ENCODE measurements at places on chromosomes 7 and 10.

- no peak for DNase-seq
These were observed 161.1 kb downstream of the GRM8 start for GRCh38 chr7:127091620-127092019.

DNA sequence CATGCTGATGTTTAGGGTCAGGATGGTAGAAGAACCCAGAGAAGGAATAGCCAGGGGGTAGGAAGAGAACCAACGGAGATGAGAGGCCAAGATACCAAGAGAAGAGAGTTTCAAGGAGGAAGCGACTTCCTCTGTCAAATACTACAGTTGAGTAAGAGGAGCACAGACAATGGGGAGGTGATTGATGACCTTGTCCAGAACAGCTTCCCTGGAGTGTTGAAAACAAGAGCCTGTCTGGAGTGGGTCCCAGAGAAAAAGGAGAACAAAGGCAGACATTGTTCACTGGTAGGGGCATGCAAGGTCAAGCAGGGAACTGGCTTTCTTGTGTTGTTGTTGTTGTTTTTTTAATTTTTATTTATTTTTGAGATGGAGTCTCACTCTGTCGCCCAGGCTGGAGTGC, 9.6 kb upstream of the TRIM56 start:
- no peak for DNase-seq

DNA sequence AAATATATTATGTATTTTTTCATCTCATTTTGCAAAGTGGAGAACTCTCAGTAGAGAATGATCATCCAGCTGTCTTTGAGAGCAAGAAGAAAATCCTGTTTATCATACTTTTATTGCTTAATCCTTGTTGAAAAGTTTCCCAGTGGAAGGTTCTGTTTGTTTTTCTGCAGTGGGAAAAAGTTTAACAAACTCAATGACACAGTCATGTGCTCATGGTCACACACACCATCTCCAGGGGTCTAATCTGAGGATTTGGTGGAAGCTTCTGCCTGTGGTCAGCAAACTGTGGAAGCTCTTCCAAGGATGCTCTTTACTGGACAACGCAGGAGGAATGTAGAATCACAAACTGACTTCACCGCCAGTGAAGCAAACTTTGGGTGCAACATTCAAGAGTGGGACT, 1003.9 kb downstream of the SORCS3 start:
- no peak for DNase-seq

GRCh38 chr7:73341877-73342276, 13.9 kb downstream of the FKBP6 start:
- DNase-seq, result peak; percentile 80

- DNase-seq, result no peak
These were observed 8.3 kb downstream of the AEBP1 start for GRCh38 chr7:44112231-44112996.

GRCh38 chr10:18684416-18684815, 25.2 kb downstream of the ARL5B start:
- DNase-seq, result no peak

DNA sequence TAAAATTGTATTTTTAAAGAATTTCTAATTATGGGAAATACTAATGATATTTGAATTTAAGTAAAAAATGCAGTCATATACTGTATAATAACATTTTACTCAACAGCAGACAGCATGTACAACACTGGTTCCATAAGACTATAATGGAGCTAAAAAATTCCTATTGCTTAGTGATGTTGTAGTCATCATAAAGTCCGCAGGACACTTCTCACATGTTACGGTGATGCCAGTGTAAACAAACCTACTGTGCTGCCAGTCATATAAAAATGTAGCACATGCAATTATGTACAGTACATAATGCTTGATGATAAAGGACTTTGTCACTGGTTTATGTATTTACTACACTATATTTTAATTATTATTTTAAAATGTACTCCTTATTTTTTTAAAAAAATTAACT, 629.3 kb downstream of the IPMK start:
- no peak for DNase-seq

DNA sequence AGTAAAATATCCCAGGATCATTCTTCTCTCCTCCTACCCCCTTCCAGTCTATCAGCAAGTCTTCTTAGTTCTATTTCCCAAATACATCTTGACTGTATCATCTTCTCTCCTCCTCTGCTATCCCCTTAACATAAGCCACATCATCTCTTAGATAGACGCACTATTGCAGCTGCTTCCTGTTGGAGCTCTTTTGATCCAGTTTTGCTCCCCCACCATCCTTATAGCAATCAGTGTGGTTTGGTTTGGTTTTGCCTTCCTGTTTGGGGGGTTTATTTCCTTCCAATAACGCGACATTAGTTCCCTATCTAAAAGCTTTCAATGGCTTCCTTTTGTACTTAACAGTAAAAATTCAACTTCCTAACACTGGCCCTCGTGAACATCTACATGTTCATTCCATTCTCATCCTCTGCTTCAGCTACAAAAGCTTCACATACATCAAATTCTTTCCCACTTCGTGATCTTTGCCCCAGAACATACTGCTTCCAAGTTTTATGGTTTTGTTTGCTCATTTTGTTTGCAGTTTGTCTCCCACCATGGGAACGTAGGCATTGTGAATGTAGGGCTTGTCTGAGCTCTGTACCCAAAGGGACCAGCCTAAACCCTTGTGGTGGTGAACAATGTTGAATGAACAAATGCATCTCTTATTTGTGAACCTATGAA, 33.7 kb upstream of the PLXDC2 start:
- peak; percentile 31 for DNase-seq

- DNase-seq, result no peak
These were observed 12.6 kb upstream of the WDFY4 start for GRCh38 chr10:48671914-48672595.

DNA sequence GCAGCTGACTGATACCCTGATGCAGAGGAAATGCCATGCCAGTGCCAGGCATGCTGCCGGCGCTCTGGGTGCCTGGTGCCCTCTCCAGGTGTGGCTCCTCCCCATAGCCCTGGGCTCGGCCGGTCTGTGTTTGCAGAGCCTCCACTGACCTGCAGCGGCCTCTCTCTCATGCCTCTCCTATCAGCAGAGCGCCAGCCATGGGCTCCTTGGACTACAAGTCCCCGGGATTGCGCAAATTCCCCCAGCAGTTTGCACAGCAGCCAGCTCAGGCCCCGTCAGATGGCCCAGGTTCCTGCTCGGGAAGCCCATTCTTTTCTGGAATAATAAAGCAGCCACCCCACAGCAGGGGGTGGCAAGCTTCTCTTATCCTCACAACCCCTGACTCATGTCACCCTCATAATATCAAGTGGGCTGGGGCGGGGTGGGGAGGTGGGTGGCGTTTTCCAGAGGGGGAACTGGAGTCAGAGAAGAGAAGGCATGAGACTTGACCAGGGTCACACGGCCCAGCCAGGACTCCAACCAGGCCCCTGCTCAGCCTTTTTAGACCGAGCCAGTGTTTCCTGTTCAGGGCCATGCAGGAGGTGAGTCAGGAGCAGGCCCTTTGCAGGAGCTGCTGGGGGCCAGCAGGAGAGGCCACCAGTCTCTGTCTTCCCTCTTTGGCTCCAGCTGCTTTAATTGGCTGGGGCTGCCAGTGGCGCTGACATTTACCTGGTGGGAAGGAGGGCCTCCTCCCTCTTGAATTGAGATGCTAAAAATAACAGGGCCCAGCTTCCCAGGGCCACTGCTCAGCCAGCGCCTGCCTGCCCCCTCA, 58.6 kb downstream of the ZMIZ1 start:
- no peak for DNase-seq

DNA sequence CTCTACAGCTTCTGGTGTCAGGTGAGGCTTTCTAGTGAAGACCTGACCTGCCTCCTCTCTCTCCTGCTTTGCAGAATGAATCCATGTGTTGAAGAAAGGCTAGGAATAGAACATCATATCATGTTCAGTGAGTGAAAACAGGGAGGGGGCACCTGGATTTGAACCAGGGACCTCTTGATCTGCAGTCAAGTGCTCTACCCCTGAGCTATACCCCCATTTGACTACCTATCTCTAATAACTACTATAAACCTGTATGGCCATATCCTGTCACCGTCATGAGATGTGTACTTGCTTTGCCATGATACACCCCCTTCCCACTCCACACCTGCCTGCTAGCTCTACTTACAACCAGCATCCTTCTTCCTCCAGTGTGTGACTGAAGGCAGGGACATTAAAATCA, 91.3 kb upstream of the ZNF746 start:
- DNase-seq, result no peak

DNA sequence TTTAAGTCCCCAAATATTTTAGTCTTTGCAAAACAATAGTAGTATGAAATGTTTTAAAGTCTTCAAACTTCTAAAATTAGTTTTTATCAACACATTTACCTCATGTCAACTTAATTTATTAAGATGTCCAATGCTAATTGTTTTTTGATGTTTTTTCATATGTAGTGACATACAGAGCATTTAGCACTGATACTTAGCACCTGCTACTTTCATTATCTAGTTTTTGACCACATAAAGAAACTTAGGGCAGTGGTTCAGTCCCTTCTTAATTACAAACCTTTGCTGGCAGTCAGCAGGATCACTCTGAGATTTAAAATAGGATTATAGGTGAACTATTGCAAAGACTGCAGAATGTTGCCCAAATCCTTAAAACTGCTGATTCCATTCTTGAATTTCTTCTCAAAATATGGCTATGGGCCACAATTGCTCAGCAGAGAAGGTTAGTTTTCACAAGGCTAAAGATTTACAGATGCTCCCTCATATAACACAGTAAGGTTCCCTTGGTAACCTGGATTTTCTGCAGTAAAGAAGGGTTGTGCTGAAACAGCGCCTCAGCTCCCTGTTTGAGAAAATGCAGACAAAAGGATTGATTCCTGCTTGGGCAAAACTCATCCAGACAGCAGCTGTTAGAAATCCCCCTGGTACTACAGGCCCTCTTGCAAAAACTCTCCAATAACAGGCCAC, 3.4 kb downstream of the GPR85 start:
- DNase-seq, result no peak
